ENCODE measurements at places on chromosomes 3 and 15. TPM values are rescaled to one million over a fixed set of nuclear protein-coding genes. Genes with fewer than 3 reads are reported as not detected.

CCR9 gene
- total RNA-seq = 4.4 TPM

GOLGA8Q gene
- total RNA-seq = 5.1 TPM

SERINC4 gene
- total RNA-seq = not detected

MYL3 gene
- total RNA-seq = not detected

PARP15 gene
- 109 TPM for total RNA-seq

DNA sequence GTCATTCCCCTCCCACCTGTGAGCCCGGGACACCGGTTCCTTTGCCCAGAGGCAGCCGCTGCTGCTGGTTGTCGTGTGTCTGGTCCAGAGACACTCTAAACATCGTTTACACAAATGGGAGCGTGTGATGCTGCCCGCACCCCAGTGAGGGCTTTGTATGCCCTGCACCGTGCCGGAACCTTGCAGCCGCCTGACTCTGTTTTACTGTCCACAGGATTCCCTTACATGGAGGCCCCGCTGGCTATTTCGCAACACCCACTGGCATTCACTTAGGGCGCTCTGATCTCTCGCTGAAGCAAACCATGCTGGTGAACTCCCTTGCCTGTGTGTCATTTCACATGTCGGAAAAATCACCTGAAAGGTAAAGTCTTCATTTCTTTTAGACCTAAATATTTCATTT, 100.8 kb upstream of the SLC6A6 start:
- H3K4me3 ChIP-seq = no peak overlapping the region
- H3K27me3 ChIP-seq = no peaks in the 10 kb centered on the region
- no peak for DNase-seq
- no peak overlapping the region for H3K27ac ChIP-seq
- H3K36me3 ChIP-seq = no peaks in the 10 kb centered on the region

P2RY1 gene
- 17.7 TPM for total RNA-seq

Measured in Peyer's patch (tissue), 4 donors.